ENCODE measurements at places on chromosomes 4 and X.

DNA sequence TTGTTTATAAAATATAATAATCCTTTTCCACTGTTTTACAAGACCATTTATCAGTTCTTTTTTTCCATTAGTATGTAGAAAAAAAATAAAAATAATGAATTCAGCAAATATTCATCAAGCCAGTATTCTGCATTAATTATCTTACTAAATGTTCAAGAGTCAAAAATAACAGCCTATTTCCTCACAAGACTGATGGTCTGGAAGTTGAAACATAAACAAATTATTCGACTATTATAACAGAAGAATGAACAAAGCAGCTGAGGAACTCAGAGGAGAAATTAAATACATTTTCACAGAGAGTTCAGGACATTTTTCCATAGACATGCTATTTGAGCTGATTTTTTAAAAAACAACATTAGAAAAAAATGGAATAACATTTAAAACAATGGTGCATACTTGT lies 2594.8 kb downstream of the ARAP2 start:
- no peak for DNase-seq

- no peak for DNase-seq
These were observed 70.8 kb upstream of the PTCHD1 start for GRCh38 chrX:23263892-23264291.

GRCh38 chr4:119977076-119977940 lies 89.3 kb downstream of the MAD2L1 start:
- DNase-seq = no peak

DNA sequence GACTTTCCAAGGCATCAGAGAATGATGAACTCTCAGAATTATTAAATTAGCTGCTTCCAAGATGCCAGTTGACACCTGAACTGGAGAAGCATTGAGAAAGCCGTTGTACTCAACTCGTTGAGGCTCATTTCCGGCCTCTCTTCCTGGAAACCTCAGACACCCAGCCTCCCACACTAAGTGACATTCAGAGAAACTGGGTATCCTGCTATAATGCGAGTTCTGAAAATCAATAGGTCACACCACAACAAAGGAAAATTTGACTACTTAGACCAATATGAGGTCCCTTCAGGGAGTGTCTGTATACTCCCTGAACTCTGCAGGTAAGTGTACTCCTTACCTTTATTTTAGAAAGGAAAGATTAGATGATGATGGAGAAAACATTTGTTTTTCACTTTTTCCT lies 51.2 kb downstream of the ENPEP start:
- no peak for DNase-seq

- DNase-seq = no peak
These were observed 11.6 kb downstream of the SYTL4 start for GRCh38 chrX:100720301-100720700.

- no peak for DNase-seq
These were observed 306.7 kb upstream of the MAOA start for GRCh38 chrX:43349363-43349762.

DNA sequence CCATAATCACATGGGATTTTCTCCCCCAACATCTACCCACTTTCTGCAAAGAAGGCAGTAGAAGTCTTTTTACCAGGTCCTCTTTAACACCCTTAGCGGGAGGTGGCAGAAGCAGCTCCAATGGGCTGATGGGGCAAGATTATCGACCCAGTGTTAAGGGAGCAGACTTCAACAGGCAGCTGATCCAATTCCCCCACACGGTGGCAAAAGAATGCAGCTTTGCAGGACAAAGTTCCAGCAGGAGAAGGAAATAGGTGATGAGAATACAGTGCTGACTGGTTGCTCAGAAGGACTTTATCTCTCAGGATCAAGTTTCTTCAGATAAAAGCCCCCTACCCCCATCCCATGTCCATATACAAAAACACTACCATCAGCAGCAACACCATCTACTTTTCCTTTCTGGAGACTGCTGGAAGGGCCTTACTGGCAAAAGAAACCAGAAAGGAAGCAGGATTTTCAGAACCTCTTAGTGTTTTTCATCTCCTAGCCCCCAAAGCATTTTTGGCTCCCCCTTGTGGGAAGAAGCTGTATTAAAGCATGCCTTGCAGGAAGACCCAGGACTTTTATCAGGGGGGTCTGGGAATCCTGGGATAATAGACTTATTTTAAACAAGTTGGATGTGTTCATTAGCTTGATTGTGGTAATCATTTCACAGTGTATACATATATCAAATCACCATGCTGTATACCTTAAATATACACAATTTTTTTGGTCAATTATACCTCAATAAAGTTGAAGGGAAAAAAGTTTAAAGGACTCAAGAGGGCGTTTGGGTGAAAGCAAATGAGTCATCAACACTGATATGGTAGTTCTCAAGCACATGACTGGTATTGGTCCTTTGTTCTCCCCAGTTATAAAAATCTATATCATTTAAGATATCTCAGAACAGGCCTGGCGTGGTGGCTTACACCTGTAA lies 146.4 kb downstream of the GPC3 start:
- DNase-seq = no peak

- DNase-seq = no peak
These were observed 221.0 kb upstream of the GPRIN3 start for GRCh38 chr4:89528526-89529133.

DNA sequence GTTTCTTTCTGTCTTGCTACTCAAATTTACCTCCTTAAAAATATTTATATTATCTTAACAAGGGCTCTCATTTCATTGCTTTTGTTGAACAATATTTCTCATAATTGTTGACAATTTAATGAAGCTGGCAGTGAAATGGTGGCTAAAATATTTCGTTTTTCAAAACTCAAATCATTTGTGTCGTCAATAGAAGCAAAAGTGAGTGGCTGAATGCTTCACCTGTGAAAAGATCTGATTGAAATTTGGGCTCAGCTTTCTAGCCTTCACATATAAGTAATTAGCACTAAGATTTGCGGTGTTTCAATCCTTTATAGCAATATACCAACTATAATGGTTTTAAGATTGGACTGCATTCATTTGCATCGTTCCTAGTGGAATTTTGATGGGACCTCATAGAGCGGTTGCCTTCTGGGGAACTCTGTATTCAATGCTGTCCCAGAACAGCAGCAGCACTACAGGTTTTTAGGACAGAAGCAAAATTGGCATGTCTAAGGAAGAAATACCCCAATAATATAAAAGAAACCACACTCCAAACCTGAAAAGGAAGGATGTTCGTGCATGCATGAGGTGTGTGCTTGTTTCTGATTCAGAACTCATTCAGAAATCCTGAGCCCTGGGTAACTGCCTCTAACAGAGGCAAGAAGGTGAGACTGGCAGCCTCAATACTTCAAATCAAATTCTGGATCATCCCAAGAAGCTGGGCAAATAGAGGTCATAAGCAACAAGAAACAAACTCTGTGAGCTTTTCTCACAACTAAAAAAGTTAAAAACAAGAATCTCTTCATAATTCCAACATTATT lies 2.5 kb downstream of the CXCL1 start:
- DNase-seq = no peak

GRCh38 chr4:153634738-153635353 lies 49.2 kb upstream of the TLR2 start:
- DNase-seq = no peak

DNA sequence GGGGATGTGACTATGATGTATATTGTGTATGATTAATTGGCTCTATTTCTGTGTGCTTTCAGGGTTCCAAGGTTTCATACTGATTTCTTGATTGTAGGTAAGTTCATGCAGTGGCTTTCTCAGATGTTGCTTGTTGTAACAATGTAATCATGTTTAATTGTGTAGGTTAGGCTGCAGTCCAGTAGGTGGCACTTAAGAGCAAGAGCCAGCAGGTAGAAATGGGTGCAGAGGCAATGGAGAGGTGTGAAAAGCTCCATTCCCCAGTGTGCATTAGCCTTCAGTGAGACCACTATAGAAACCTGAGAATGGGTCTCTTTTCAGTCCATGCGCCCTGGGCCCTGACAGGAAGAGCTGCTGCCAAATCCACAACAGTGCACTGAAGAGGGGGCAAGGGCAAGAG lies 28.2 kb downstream of the DCAF12L2 start:
- DNase-seq = no peak

DNA sequence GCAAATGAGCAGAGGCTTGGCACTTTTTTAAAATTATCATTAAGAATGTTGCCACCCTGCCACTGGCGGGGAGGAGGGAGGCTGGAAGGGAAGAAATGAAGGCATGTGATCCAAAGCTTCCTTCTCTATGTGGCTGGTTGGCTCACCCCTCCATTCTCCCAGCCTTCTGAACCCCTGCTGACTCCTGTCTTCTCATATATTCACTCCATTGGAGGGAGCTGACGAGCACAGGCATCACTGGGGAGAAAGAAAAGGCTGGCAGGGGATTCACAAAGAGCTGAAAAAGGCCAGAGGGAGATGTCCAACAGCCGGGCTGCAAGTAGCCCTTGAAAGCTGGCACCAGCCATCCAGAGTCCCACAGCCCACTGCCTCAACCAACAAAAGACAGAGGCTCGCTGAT lies 495.6 kb downstream of the BCOR start:
- no peak for DNase-seq

GRCh38 chr4:189124149-189124758 lies 816.4 kb upstream of the FRG1 start:
- DNase-seq = no peak

- DNase-seq = no peak
These were observed 339 bp downstream of the TBC1D9 start for GRCh38 chr4:140755774-140756318.

- no peak for DNase-seq
These were observed 633.4 kb upstream of the AADAT start for GRCh38 chr4:170723171-170723570.

- no peak for DNase-seq
These were observed 9.3 kb upstream of the HOPX start for GRCh38 chr4:56690393-56690792.

- DNase-seq = peak; percentile 35
These were observed 94.5 kb downstream of the ANXA3 start for GRCh38 chr4:78645853-78646757.

GRCh38 chrX:7164174-7164573 lies 16.2 kb upstream of the PUDP start:
- no peak for DNase-seq

DNA sequence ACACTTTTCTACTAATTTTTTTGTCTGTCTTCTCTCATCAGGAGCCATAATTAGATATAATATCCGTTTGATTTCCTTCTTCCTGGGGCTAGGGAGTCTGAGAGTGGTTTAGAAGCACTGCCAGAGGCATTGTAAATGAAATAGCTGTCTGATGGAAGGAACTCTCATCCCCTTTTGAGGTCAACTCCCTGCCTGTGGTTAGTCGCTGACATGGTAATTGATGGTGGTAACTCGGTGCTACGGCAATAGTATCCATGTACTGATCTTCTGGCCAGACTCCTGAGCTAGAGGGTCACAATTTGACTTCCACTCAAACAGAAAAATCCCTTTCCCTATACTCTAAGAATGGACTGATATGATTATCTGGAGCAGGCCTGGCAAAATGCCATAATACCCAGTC lies 108.1 kb upstream of the TRPC5 start:
- no peak for DNase-seq

- no peak for DNase-seq
These were observed 19.7 kb downstream of the CPEB2 start for GRCh38 chr4:15021946-15022345.

All from omental fat pad (tissue), 4 donors.